ENCODE measurements at places on chromosomes 6 and 20.
A peak's percentile ranks its signal among the peaks of the same experiment; 100 is the strongest.

GRCh38 chr6:118844915-118845314, 49.0 kb upstream of the ASF1A start:
- peak; percentile 22 for DNase-seq

DNA sequence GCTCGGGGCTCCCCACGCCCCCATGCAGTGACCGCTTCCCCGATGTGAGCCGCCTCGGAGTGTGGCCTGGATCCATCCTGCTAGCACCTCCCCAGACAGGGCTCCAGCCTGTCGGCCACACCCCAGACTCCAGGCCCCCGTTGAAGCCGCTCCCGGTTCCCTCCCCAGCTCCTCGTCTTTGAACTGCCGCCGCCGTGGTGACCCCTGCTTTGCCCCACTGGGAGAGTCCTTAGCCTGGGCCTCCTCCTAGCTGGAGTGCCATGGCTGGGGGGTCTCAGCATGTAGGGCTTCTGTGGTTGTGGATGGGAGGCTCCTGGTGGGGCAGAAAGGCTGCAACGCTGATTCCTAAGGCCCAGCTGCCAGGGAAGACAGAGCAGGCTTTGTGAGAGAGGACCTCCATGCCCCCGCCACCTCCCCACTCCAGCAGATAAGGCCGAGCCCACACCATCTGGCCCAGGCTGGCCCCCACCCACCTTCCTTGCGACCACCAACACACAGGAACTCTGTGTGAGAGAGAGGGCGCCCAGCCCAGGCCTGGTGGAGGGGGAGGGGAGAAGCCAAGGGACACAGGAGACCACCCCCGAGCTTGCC, 11.4 kb downstream of the FOXS1 start:
- no peak for DNase-seq

DNA sequence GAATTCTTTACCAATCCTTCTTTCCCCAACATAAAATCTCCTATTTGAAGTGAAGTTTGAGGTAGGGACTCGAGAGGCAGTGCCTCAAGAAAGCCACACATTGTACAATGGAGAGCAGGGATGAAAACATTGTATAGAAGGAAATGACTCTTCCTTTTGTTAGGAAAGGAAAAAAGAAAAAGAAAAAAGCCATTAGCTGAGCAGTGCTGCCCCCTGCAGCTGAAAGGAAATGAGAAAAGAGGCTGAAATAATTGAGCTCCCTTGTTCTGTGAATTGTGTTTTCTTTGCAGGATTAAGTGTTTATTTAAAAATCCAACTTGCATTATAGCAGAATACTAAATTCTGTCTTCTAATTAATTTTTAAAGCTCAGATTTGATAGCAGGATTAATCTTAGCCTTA, 162.9 kb upstream of the SASH1 start:
- peak; percentile 10 for DNase-seq

DNA sequence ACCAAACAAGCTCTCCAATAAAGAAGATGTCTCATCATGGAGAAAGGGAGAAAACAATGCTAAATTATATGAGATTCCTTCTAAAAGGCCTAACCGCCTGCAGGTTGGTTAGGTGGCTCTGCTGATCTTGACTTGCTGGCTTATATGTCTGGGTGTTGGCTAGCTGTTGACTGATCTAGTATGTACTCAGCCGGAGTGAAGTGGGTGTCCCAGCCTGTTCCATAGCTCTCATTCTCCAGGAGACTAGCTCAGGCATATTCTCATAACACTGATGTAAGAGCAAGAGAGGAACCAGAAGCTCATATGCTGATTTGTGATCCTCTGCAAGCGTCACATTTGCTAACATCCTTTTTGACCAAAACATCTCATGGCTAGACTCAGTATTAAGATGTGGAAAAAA, 473.0 kb downstream of the BMP2 start:
- DNase-seq, result no peak

DNA sequence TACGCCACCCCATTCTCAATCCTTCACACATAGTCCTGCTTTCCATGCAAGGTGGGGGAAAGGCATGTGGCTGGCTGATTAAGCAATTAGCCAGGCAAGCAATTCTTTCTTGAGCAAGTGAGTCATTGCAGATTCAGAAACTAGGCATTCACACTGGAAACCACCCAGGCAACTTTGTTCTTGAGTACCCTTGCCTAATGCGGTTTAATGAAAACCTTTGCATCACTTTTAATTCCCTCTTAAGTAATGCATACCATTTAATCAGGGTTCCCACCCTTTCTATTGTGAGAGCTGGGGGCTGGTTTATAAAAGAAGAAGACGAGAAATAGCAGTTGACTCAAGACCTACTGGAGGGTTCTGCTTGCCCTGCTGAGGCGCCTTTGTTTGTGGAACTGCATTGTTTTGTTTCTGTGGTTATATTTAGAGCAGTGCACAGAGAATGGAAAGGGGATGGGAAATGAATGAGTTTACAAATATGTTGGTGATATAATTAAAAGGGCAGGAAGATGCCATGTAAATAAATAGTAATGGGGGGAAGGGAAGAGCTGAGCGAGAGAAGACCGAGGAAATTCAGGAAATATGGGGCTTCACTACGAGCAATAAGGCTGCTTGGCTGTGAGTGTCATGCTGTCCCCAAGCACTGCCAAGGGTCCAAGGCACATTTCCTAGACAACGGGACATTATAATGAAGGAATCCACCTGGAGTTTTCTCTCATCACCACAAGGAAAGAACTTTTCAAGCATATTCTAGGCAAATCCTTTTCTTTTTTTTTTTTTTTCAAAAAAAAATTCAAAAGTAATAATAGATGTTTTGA, 48.8 kb upstream of the TSHZ2 start:
- no peak for DNase-seq

DNA sequence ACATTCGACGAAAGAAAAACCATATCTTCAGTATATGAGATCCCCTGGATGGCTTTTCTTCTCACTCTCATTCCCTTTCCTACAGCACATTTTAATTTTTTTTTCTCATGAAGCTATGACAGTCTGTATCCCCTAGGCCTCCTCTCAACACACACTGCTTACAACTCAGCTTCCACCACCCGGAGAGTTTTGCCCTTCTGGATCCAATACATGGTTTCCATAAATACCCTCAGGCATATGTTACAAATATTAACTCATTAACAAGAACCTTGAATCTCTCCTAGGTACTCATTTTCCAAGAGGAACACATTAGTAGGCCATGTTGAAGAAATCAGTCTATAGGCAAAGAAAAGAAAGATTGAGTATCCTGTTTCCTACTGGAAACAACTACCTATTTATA, 44.0 kb downstream of the PAK5 start:
- no peak for DNase-seq

All from germinal center (tissue), 1 donor.